ENCODE measurements at places on chromosomes 3 and 15.

- no peak for DNase-seq
These were observed 917.0 kb downstream of the TUSC7 start for GRCh38 chr3:117626577-117626976.

- no peak for DNase-seq
These were observed 3.0 kb downstream of the IL12A start for GRCh38 chr3:159991591-159991990.

DNA sequence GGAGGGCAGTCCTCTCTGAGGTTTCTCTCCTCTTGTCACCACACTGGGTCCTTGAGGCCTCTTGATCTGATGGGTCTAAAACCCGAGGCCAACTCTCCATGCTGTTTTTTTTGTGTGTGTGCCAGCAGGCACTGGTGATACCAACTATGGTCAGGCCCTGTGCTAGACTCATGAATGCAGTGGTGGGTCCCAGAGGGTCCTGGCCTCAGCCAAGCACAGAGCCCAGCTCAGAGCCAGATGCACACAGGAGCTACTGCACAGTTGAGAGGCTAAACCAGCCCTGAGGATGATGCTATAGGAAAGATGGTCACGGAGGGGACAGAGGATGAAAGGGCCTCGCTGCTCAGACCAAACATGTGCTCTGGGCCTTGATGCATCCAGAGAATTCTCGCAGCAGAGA is 33.5 kb downstream of the RAB6B start:
- DNase-seq: no peak

- no peak for DNase-seq
These were observed 26.4 kb upstream of the TNFAIP8L3 start for GRCh38 chr15:51121118-51121517.

Measured in KG1 (cell line).